ENCODE measurements at places on chromosomes 12 and 14. TPM values are rescaled to one million over a fixed set of nuclear protein-coding genes. Genes with fewer than 3 reads are reported as not detected.

DNA sequence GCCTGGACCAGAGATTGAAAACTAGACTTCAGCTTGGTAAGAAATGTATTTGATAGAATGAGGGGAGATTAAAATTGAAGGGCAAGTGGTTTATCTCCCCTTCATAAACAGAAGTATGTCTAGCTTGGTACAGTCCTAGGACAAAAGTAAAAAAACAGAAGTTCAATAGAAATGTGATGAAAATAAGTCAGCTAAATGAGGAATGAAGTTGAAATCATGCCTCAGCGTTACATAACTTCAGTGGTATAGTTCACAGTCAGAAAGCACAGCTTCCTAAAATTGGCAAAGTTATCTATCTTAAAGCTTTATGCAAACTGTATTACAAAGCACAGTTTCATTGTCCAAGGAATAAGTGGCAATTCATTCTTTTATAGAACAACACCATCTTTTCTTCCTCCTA lies 90.2 kb upstream of the SYT10 start:
- no peaks in the 10 kb centered on the region for H3K36me3 ChIP-seq
- no peaks in the 10 kb centered on the region for H3K27me3 ChIP-seq
- DNase-seq = no peak
- no peaks in the 10 kb centered on the region for H3K4me1 ChIP-seq
- no peak overlapping the region for H3K27ac ChIP-seq

Gene HOXC12
- total RNA-seq = not detected

Gene HCAR3
- total RNA-seq = 4.7 TPM

GRCh38 chr14:75837151-75837787 lies 144.5 kb downstream of the TGFB3 start:
- H3K27me3 ChIP-seq = no peaks in the 10 kb centered on the region
- no peaks in the 10 kb centered on the region for H3K4me1 ChIP-seq

Gene ITGB7
- 7.2 TPM for total RNA-seq

DNA sequence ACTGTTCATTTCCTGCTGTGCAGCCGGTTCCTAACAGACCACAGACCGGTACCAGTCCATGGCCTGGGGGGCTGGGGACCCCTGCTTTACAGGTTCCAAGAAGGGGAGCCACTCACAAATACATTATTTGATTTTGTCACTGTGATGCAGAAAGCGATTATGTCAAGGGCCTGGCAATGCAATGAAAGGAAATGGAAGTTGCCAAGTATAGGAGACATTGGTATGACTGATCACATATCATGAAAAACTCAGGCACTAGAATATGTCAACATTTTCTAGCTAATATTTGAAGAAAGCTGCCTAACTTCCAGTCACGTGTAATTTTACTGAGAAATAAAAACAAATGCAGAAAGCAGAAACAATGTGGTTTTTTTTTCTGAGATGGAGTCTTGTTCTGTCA lies 68.9 kb upstream of the USP44 start:
- no peak for DNase-seq
- H3K27me3 ChIP-seq = no peaks in the 10 kb centered on the region
- H3K4me3 ChIP-seq = no peak overlapping the region
- no peaks in the 10 kb centered on the region for H3K36me3 ChIP-seq
- H3K4me1 ChIP-seq = no peaks in the 10 kb centered on the region

Gene C12orf56
- total RNA-seq = 1.00 TPM

DNA sequence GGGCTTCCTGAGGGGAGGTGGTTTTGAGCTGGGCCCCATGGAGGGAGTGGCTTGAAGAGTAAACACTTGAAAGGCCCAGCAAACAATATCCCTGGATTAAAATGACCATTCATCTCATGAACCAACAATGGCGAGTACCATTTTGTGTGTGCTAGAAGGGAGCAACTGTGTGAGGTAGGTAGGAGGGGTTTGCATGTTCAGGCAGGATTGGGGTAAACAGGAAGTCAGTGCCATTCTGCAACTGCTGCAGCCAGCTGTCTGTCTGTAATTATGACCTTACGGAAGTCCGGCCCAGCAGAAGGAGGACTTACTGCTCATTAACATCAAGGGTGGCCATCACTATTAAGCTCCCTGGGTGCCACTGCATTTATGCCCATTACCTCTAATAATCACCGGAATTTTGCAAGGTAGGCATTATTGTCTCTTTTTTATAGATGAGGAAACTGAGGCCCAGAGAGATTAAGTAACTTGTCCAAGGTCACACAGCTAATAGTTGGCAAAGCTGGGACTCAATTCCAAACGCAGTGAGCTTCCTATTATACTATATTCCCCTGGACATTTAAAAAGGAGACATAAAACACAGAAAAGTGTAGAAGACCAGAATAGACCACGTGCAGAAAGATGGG lies 16.6 kb upstream of the IFI27L2 start:
- H3K4me3 ChIP-seq = no peak overlapping the region
- no peaks in the 10 kb centered on the region for H3K27me3 ChIP-seq
- H3K4me1 ChIP-seq = no peaks in the 10 kb centered on the region
- DNase-seq = no peak
- H3K27ac ChIP-seq = no peak overlapping the region

- H3K27me3 ChIP-seq = no peaks in the 10 kb centered on the region
- no peak overlapping the region for H3K4me3 ChIP-seq
- H3K36me3 ChIP-seq = no peaks in the 10 kb centered on the region
- DNase-seq = no peak
Measured at GRCh38 chr12:263574-263973, 938 bp upstream of the SLC6A13 start.

Gene HOXC11
- total RNA-seq = not detected

Gene TMEM132D
- not detected for total RNA-seq

Gene REP15
- not detected for total RNA-seq

DNA sequence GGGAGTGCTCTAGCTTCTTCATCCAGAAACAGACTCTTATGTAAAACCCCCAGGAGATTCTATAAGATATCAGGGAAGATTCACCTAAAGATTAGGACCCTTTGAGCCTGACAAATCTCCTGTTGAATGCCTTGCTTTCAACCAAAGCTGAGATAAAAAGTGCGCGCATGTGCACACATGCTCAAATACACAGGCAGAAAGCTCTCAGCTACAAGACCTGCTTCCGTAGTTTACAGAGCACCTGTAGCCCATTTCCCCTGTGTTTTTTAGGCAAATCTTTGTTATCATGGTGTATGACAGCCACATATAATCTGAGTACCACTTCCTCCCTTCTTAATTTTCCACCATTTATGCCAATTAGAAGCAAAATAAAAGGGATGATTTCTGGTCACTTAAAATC lies 866.9 kb downstream of the NRXN3 start:
- no peaks in the 10 kb centered on the region for H3K36me3 ChIP-seq
- H3K27ac ChIP-seq = no peak overlapping the region
- no peak overlapping the region for H3K4me3 ChIP-seq
- H3K4me1 ChIP-seq = no peaks in the 10 kb centered on the region
- no peaks in the 10 kb centered on the region for H3K27me3 ChIP-seq

DNA sequence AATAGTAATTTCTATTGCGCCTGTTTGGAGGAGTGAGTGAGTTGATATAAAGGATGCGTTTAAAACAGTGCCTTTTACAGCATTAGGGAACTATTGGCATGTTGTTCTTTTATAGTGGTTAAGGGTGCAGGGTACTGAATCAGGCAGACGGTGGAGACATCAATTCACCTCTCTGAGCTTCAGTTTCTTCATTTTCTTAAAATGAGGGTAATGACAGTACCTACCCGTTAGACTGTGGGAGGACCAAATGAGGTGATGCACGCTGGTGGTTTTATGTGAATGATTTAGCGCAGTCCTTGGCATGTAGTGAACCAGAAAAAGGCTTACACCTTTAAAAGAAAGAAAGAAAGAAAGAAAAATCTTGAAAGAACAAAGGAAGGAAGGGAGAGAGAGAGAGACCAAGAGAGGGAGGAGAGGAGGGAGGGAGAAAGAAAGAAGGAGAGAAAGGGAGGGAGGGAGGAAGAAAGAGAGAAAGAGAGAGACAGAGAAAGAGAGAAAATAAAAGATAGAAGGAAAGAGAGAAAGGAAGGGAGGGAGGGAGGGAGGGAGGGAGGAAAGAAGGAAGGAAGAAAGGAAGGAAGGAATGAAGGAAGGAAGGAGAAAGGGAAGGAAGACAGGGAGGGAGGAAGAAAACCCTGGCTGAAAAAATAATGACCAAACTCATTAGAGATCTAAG lies 22.2 kb upstream of the CCND2 start:
- no peaks in the 10 kb centered on the region for H3K36me3 ChIP-seq
- no peaks in the 10 kb centered on the region for H3K4me1 ChIP-seq
- H3K4me3 ChIP-seq = no peak overlapping the region
- H3K27me3 ChIP-seq = no peaks in the 10 kb centered on the region

DNA sequence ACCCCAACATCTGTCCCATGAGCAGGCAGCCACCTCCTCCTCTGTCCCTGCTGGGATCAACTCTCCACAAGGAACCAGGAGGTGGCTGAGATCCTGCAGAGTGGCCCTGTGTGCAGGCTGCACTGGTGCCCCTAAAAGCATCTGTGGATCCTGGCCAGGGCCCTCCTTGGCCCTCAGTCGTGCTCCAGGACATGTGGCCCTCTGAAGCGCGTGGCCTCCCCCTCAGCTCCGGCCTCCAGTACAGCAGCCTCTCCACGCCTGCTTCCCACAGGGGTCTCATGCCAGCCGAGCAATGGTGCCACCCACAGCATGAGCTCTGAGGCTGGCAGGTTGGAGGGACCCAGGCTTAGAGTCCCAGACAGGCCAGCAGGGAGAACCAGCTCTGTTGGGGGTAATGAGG lies 77.4 kb upstream of the NOS1 start:
- no peaks in the 10 kb centered on the region for H3K36me3 ChIP-seq
- H3K27ac ChIP-seq = no peak overlapping the region
- no peak for DNase-seq
- H3K4me3 ChIP-seq = no peak overlapping the region

DNA sequence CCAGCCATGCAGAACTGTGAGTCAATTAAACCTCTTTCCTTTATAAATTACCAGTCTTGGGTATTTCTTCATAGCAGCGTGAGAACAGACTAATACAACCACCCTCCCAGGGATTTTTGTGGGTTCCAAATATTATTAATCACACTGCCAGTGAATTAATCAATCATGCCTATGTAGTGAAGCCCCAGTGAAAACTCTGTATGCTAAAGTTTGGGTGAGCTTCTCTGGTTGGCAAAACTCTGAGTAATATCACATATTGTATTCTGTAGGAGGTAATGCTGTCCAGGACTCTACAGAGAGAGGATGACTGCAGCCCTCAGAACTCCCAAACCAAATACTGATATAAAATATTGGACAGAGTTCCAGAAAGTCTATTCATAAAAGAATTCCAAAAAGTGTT lies 216.9 kb downstream of the RPAP3 start:
- H3K27ac ChIP-seq = no peak overlapping the region
- DNase-seq = no peak
- no peaks in the 10 kb centered on the region for H3K4me1 ChIP-seq
- H3K27me3 ChIP-seq = no peaks in the 10 kb centered on the region

DNA sequence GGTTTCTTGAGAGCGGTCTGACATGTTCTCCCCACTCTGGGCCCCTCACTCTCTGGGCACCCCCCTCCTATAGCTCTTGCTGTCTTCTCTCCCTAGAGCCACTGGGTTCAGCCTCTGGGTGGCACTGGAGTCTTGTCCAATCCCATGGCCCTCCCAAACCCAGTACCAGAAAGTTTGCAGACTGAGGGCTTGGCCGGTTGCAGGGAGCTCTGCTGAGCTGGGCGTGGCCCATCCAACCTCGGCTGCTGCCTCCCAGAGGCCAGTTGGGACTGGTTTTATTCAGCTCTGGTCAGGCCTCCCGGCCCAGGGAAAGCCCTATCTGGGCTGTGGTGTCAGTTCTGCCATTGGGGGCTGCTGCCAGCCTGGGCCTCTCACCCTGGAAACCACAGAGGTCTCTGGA lies 37.9 kb downstream of the ISCA2 start:
- no peaks in the 10 kb centered on the region for H3K27me3 ChIP-seq
- H3K4me3 ChIP-seq = no peak overlapping the region
- DNase-seq = no peak
- H3K4me1 ChIP-seq = peaks cover 7% of the 10 kb centered on the region
- H3K36me3 ChIP-seq = no peaks in the 10 kb centered on the region

Gene KRT1
- 2.5 TPM for total RNA-seq

DNA sequence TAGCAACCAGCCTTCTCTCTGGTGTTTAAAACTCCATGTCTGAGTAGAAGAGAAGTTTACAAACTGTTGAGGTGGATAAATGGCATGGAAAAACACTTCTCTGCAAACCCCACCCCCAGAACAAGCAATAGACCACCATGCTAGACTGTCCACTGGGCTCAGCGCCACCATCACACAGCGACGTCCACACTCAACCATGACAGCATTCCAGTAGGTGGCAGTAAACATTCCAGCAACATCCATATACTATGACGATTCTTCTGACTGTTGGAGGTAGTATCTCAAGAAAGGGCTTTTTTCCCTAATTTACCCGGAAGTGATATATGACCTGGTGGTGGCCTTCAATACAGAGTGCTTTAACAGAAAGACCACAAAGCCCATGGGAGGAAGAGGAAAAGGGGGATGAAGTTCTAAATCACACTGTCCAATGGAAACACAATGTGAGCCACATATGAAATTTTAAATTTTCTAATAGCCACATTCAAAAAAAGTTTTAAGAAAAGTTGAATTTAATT lies 152.2 kb downstream of the SLC15A4 start:
- no peak for DNase-seq
- no peaks in the 10 kb centered on the region for H3K4me1 ChIP-seq
- no peak overlapping the region for H3K4me3 ChIP-seq
- H3K27ac ChIP-seq = no peak overlapping the region
- no peaks in the 10 kb centered on the region for H3K36me3 ChIP-seq

GRCh38 chr14:32906672-32907071 lies 32.0 kb upstream of the NPAS3 start:
- H3K4me3 ChIP-seq = no peak overlapping the region
- DNase-seq = no peak
- H3K27me3 ChIP-seq = no peaks in the 10 kb centered on the region
- no peaks in the 10 kb centered on the region for H3K4me1 ChIP-seq
- H3K27ac ChIP-seq = no peak overlapping the region
- H3K36me3 ChIP-seq = no peaks in the 10 kb centered on the region

Gene GPHB5
- total RNA-seq = not detected

- H3K4me3 ChIP-seq = no peak overlapping the region
- no peaks in the 10 kb centered on the region for H3K27me3 ChIP-seq
- H3K4me1 ChIP-seq = peaks cover 12% of the 10 kb centered on the region
- DNase-seq = no peak
- no peaks in the 10 kb centered on the region for H3K36me3 ChIP-seq
Measured at GRCh38 chr14:89912221-89912620, 42.3 kb downstream of the EFCAB11 start.

GRCh38 chr12:96208801-96209549 lies 14.8 kb downstream of the ELK3 start:
- DNase-seq = no peak
- peak overlapping the region; percentile 63 for H3K27ac ChIP-seq
- H3K4me3 ChIP-seq = no peak overlapping the region
- no peaks in the 10 kb centered on the region for H3K27me3 ChIP-seq
- H3K4me1 ChIP-seq = peaks cover 25% of the 10 kb centered on the region

Gene ARHGAP9
- total RNA-seq = 20.4 TPM

Gene CBX5
- 13.2 TPM for total RNA-seq

- no peaks in the 10 kb centered on the region for H3K4me1 ChIP-seq
- H3K27ac ChIP-seq = no peak overlapping the region
- H3K4me3 ChIP-seq = no peak overlapping the region
- DNase-seq = no peak
- H3K27me3 ChIP-seq = no peaks in the 10 kb centered on the region
Measured at GRCh38 chr12:14058717-14059116, 77.3 kb upstream of the GRIN2B start.

GRCh38 chr12:46965137-46965536 lies 114.3 kb upstream of the PCED1B start:
- no peaks in the 10 kb centered on the region for H3K27me3 ChIP-seq
- H3K4me3 ChIP-seq = no peak overlapping the region
- no peak for DNase-seq
- peak overlapping the region; percentile 63 for H3K27ac ChIP-seq
- H3K4me1 ChIP-seq = peaks cover 4% of the 10 kb centered on the region

GRCh38 chr12:82817368-82817767 lies 130.7 kb downstream of the TMTC2 start:
- no peak for DNase-seq
- no peak overlapping the region for H3K4me3 ChIP-seq
- peaks cover 24% of the 10 kb centered on the region for H3K36me3 ChIP-seq
- no peak overlapping the region for H3K27ac ChIP-seq
- H3K4me1 ChIP-seq = no peaks in the 10 kb centered on the region
- no peaks in the 10 kb centered on the region for H3K27me3 ChIP-seq

Data from esophagus squamous epithelium (tissue), 5 donors.